ENCODE measurements at places on chromosomes 12 and 14.

- no peak for DNase-seq
These were observed 405.6 kb downstream of the GLT1D1 start for GRCh38 chr12:129258781-129259318.

DNA sequence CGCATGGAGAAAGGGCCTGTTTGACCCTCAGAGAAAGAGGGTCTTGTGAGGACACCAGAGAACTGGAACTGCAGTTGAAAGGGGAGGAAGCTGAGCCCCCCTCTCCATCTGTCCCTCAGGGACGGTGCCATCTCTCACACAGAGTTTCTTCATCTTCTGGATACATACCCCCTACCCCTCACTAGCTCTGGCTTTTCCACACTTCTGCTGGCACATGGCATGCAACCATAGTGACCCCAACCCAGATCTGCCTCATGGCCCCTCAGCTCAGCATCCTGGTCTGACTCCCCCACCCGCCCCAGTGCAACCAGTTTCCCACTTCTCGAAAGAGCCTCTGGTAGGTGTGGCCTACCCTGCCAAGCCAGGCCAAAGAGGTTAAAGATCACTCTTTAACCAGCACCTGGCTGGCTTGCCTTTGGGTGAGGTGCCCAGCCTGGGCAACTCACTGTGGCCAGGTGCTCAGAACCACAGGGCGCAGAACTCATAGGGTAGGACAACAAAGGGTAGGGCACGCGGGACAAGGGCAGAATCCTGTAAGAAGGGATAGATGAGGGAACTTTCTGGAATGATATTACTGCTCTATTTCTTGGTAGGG lies 25.8 kb downstream of the GALNT16 start:
- no peak for DNase-seq

- no peak for DNase-seq
These were observed 51.1 kb downstream of the BEGAIN start for GRCh38 chr14:100536121-100536510.

DNA sequence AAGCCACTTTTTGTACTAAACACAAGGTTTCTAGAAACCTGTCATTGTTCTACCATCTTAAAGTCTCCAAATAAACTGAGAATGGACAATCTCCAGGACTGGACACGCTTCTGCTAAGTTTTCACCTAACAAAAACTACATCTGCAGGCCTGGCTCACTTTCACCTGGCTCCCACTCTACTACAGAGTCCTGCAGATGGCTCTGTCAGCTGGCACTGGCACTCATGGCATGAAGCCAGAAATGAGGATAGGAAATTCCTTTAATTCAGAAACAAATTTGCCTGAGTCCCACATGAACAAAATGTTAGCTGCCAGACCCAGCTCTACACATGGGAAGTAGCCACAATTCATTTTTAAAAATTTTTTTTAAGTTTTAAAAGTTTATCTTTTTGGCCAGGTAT lies 42.1 kb downstream of the STXBP6 start:
- no peak for DNase-seq
